ENCODE measurements at places on chromosomes 16 and 17.

- no peak for DNase-seq
Observed at GRCh38 chr16:9128346-9129342, 37.2 kb downstream of the HAPSTR1 start.

GRCh38 chr16:84453061-84453752 is 51.3 kb downstream of the MEAK7 start:
- DNase-seq, result no peak

DNA sequence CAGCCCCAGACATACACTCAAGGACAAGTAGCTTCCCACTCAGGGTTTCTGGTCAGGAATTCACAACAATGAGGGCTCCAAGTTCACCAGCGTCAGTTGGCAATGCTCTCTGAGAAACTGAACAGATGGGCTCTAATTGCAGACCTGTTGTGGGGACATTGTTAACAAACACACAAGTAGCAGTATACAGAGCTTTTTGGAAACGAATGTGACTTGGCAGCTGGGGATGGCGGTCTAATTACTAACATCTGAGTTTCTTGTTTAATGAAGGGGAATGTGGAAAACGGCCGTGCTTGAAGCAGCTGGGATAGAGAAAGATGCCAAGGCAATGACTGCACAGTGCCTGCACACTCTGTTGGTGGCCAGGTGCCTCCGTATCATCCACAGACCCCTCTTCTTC is 316.1 kb upstream of the IRX3 start:
- no peak for DNase-seq

GRCh38 chr17:45888392-45888791 is 6.0 kb upstream of the MAPT start:
- DNase-seq, result no peak

GRCh38 chr17:43720311-43721060 is 38.1 kb downstream of the SOST start:
- no peak for DNase-seq

- no peak for DNase-seq
Observed at GRCh38 chr16:15947983-15948509, 1.4 kb upstream of the ABCC1 start.

GRCh38 chr16:73199214-73199613 is 151.3 kb upstream of the ZFHX3 start:
- no peak for DNase-seq

DNA sequence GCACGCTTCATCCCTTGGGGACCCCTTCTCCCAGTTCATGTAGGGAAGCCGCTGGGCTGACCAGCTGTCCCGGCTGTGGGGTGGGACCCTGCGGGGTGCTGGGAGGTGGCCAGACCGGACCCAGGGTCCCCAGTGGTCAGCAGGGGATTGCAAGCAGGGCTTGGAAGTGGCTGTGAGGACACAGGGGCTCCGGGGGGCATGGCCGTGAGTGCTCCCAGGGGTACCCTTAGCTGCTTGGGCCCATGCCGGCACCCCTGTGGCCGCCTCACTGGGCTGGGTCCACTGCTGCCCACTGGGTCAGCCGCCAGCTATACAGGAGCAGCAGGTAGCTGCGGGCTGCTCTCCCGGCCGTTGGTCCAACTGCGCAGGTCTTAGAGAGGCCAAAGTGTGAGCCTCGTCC is 18.8 kb downstream of the PRSS27 start:
- no peak for DNase-seq

GRCh38 chr17:45146592-45146889 is 1.7 kb upstream of the HEXIM1 start:
- no peak for DNase-seq

DNA sequence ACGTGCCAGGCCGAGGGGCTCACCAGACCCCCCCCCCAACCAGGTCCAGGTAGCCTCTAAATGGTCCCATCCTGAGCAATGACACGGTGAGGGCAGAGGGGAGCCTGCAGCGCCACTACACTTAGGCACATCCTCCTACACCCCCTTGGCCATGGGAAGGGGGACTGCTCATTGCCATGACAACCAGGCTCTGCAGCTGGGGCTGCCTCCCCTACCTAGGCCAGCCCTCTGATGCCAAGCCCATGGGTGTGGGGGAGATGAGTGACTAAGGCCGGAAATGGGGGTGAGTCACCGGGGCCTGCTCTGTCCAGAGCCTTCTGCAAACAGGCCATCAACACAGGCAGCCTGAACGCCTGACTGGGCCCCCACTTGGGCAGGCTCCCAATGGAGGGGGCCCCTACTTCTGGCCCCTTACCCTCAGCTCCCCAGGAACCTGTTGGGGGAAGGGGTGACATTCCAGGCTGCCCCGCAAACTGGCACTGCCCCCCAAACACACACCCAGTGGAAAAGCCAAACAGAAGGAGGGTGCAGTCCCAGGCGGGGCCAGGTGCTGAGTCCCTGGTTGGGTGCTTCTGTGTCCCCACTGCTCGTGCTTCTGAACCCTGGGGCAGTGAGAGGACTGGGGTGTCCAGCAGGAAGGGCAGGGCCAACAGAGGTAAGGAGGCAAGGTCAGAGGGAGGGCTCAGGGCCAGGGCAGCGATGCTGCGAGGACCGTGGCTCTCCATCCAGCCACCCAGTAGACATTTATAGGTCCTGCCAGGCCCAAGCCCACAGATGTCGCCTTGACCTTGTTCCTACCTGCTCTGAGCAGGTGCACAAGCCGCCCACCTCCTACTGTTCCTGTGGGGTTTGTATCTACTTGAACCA is 8.2 kb downstream of the PLCD3 start:
- peak; percentile 77 for DNase-seq

DNA sequence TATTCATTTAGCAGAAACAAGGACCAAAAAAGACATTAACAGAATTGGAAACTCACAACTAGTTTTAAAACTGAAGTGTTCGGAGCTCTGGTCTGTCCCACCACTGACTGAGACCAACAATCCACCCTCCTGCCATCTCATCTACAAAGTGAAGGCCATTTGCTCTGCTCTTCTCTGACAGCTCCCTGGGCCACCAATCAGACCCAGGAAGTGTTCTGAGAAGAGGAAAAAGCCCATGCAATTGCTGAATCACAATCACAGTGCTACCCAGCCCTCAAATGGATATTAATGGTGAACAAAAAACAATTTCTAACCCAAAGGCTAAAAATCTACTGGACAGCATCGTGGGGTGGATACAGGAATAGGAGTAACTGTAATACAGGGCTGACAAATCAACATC is 2.1 kb downstream of the RPL23 start:
- DNase-seq, result no peak

DNA sequence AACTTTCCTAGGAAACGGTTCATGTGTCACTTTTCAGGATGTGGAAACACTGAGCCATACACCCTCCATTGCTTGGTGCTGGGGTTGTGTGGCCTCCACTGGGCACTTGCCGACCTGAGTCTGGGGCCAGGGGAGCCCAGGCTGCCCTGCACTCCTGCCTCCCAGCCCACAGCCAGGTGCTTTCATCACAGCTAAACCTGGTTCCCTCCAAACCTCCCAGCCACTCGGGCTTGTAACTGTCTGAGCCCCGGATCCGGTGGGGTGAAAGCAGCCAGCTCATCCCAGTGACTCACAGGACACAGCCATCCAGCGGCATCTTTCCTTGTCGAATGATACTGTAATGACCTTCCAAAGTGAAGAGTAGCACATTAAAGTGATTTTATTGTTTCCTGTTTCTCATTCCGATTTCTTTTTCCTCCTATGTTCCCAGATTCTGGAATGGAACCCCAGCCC is 19.8 kb downstream of the CARHSP1 start:
- no peak for DNase-seq

GRCh38 chr17:45761957-45762565 is 22.1 kb upstream of the CRHR1 start:
- DNase-seq, result no peak

DNA sequence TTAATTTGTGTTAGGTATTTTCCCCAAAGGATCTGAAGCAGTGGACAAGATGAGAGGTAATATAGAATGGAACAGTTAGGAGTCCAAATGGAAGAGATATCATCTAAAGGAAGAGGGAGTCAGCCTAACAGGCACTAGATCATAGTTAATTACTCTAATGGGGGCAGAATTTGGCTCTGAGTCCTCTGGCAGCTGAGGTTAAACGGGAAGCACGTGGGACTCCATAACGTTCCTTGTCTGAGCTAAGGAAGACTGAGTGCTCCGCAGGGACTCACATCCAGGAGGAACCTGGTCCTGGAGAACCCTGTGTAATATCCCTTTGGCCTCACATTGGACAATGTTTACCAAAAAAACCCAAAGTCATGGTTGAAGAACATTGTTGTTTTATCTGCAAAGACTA is 46.6 kb upstream of the TEX2 start:
- DNase-seq, result no peak

DNA sequence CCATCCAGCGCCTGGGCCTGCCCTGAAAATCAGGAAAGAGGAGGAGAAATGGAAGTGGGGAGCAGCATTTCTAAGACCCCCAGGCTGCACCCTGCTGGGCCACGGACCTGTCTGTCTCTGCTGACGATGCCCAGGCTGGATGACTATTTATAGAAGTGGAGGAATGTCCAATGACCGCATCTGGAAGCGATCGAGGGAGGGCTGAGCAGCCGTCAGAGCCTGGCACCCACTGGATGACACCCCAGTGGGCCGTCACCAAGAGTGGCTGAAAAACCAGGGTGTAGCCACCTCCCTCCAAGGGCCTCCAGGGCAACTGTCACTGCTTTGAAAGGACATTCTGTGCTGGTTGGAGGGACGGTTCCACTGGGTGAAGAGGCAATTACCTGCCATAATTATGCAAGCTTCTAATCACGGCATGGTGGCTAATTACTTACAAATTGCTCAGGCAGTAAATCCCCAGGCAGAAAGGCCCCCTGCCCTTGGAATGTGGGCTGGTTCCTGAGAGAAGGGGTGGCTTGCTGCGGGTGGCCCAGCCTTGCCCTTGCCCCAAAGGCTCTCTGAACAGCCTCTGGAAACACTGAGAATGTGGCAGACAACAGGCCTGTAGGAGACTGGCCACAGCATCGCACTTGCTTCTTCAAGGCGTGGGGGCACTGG is 332.1 kb downstream of the C16orf95 start:
- DNase-seq, result no peak

GRCh38 chr16:29975134-29975538 is 1.5 kb downstream of the TAOK2 start:
- DNase-seq, result no peak

DNA sequence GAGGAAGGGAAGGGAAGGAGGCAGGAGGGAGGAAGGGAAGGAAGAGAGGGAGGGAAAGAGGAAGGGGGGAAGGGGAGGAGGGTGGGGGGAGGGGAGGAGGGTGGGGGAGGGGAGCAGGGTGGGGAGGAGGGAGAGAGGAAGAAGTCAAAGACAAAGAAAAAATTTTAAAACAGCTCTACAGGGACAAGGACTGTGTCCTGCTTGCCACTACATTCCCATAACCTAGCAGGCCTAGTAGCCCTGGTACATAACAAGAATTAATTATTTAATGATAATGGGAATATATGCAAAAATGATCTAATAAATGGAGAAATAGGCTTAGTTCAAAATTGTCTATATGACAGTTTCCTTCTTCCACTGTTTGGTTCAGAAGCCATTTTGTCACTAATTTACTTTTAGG is 47.6 kb upstream of the NOG start:
- DNase-seq, result no peak

GRCh38 chr17:10754109-10754508 is 24.3 kb upstream of the TMEM220 start:
- no peak for DNase-seq

DNA sequence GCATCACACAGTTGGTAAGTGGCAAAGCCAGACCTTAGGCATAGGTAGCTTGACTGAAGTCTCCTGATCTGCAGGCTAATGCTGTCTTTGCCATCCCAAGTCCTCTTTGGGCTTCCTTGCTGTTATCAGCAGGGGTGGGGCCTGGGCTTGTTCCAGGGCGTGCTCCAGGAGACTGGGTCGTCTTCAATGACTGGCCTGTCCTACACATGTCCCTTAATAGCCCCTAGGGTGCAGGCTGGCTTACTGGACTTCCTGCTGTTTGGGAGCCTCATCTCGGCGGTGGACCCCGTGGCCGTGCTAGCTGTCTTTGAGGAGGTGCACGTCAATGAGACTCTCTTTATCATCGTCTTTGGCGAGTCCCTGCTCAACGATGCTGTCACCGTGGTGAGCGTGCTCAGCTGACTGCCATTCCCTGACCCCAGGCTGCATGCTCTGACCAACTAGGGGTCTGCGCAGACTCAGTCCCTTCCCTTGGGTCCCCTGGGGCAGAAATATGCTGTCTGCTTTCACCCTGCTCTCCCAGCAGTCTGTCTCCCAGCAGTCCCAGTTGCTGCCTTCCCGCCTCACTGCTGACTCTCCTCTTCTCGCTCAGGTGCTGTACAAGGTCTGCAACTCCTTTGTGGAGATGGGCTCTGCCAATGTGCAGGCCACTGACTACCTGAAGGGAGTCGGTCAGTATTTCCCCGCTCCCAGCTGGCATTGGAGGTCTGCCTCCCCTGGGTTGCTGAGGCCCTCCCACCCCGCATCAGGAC is 6.2 kb downstream of the SLC9A5 start:
- no peak for DNase-seq

DNA sequence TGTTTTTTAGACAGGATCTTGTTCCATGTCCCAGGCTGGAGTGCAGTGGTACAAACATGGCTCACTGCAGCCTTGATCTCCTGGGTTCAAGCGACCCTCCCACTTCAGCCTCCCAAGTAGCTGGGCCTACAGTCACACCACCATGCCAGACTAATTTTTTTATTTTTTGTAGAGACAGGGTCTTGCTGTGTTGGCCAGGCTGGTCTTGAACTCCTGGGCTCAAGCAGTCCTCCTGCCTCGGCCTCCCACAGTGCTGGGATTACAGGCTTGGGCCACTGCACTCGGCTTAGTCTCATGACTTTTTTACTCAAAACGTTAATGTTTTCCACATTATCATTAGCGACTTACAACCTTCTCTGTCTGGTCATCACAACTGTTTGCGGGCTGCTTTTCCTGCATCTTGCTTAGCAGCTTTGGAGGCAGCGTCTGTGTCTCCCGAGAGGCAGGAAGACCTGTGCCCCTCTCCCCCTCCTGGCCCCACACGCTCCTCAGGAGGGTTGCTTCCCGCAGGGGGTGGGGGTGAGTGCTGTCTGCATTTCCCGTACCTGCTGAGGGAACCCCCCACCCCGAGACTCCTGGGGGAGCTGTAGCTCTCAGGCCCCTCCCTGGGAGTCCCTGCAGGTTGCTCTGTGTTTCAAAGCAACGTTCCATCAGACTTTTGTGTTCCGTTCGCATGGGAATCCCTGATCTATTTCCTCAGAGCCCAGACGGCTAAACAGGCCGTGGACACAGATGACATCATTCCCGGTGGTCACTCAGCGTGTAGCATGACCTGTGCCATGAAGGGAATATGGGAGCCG is 52.6 kb downstream of the PGS1 start:
- no peak for DNase-seq

- DNase-seq, result no peak
Observed at GRCh38 chr16:55710466-55710865, 54.7 kb downstream of the SLC6A2 start.

DNA sequence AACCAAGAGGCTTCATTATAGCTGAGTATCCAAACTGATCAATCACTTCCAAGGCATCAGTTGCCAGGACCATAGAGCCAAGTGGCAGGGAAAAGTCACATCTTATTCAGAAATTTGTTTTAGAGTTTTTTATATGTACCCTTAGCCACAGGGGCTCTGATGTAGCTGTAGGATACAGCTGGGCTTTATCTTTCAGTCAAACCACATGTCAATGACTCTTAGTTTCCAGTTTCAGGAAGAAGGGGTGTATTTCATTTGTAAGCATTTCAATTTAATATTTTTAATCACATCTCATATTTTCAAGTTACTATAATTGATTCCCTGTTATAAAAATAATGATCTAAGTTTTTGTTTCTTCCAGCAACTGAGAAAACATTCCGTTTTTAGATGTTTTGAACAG is 2.9 kb upstream of the FLCN start:
- no peak for DNase-seq
